ENCODE measurements at places on chromosomes 2 and 18.

- DNase-seq: no peak
Measured at GRCh38 chr2:96890726-96891385, 21.0 kb upstream of the SEMA4C start.

DNA sequence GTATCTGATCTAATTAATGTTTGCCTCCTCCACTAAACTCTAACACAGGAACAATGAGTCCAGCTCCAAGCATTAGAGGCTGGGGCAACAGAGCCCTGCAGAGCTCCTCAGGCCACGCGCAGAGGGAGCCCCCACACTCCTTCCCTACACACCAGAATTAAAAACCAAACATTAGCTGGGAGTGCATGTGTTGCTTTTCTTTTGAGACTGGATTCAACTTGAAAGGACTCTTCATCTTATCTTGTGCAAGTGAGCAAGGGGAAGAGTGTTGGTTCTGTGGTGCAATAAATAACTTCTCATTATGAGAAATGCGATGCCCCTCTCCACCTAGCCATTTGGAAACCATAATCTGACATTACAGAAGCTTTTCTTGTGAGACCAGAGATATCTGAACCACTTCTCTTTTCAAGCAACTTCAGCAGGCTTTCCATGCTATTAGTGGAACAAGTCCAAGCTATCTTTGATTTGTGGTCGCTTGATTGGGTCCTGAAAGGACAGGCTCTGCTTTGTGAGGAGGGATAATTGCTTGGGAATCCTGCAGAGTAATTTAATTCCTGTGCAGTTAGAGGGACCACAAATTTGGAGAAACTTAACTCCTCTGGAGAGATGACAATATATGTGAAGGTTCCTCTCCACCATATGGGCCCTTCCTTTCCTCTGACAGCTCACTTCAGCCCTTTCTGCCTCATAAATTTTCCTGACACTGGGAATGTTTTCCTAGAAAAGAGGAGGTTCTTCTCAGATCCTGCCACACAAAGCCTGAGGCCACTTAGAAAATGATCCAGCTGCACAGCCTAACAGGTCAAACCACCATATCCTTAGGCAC, 112.5 kb downstream of the ATL2 start:
- DNase-seq: no peak

GRCh38 chr18:39990540-39990939, 1964.5 kb upstream of the PIK3C3 start:
- no peak for DNase-seq

GRCh38 chr18:33745151-33745795, 167.3 kb downstream of the ASXL3 start:
- DNase-seq: no peak

DNA sequence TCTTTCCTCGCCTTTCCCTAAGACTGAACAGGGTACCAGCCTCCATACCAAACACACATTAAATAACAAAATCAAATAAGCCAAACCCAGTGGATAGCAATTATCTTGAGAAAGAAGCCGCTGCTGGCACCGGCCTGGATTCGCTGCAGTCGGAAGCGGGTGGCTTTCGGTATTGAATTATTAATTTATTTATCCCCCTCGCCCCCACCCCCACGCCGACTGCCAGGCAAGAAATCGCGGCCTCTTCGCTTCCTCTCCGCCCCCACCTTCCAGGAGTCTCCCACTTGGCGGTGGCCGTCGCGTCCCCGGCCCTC, 370 bp upstream of the ZNF804A start:
- DNase-seq: no peak

GRCh38 chr2:48279344-48280090, 250.4 kb upstream of the STON1 start:
- DNase-seq: no peak

DNA sequence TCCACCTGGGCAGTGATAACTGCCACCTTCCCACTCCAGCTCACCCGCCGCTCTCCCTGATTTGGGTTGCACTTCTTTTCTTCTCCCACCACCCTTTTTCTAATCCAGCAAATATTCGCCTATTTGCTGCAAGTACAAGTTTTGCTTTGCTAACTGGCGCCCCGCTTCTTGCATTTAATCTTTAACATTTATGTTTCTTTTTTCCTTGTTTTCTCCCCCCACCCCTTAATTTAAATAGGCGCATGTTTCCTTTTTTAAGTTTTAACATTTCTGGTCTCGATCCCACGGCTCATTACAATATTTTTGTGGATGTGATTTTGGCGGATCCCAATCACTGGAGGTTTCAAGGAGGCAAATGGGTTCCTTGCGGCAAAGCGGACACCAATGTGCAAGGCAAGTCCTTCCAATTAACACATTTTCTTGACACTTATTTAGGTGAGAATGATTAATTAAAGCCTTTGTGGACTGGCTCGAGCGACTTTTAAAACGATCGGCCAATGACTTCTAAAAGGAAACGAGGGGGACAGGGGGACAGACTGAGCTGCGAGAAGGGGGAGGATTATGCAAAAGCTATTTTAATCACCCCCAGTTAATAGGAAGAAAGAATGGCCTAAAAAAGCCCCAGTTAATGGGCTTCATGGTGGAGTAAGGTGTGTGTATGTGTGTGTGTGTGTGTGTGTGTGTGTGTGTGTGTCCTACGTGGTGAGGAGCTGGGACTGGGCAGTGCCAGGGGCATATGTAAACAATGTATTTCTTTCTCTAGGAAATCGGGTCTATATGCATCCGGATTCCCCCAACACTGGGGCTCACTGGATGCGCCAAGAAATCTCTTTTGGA, 1.6 kb downstream of the TBR1 start:
- no peak for DNase-seq

Data from activated T-cell treated with anti-CD3 and anti-CD28 coated beads for 4 hours (primary cell).